ENCODE measurements at places on chromosomes 7 and 10.

- no peak for DNase-seq
These were observed 65.5 kb downstream of the TNS3 start for GRCh38 chr7:47516386-47516785.

DNA sequence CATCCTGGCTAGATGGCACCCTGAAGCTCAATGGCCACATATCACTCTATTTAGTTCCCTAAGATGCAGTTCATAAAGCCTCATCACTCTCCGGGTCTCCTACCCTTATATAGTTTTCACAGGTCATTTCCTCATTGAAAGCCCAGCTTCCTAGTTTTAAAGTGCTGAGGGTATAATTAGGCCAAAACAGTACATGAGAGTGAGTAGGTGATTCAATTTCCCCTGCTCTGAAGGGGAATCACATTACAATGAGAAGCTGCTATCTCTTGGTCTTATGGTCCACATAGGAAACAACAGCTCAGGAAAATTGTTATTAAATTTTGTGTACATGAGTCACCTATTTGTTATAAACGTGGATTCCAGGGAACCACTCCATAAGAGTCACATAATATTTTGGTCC is 162.0 kb downstream of the SEMA3E start:
- DNase-seq, result no peak

GRCh38 chr7:141242568-141242967 is 168.7 kb downstream of the TMEM178B start:
- no peak for DNase-seq

DNA sequence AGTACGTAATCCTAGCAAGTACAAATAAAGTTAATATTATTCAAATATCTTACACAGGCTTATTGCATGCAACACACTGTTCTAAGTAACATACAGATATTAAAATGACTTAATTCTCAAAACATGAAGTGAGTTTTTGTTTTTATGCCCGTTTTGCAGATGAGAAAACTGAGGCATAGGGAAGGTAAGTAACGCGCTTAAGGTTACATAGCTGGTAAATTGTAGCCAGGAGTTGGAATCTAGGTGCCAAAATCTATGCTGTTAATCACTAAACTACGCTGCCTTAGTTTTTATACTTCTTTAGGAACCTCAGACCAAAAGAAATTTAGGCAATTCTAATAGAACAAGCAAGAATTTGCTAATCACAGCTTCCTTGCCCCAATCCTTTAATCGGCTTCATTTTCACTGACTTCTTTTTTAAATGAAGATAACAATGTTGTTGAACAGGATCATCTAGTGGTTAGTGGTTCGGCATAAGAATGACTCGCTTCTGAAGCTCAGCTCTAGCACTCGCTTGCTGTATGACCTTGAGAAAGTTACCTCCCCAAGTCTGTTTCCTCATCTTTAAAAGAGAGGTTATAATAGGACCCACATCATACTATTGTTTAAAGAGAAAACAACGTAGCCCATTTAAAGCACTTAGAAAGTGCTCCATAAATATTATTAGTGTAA is 1.0 kb upstream of the LRRTM3 start:
- no peak for DNase-seq

- DNase-seq, result no peak
These were observed 304.5 kb downstream of the WDR37 start for GRCh38 chr10:1360558-1361164.

- DNase-seq, result no peak
These were observed 783.8 kb downstream of the NXPH1 start for GRCh38 chr7:9217204-9217603.

- no peak for DNase-seq
These were observed 988 bp upstream of the EN2 start for GRCh38 chr7:155456738-155457543.

- no peak for DNase-seq
These were observed 5.4 kb downstream of the KIF11 start for GRCh38 chr10:92598321-92598720.

- no peak for DNase-seq
These were observed 45.3 kb upstream of the DKK1 start for GRCh38 chr10:52268790-52269189.

- DNase-seq, result no peak
These were observed 27.6 kb downstream of the NPS start for GRCh38 chr10:127576740-127577161.

GRCh38 chr7:112930787-112931186 is 140.6 kb upstream of the TMEM168 start:
- no peak for DNase-seq

- DNase-seq, result no peak
These were observed 388.6 kb downstream of the EXOC4 start for GRCh38 chr7:133641436-133641835.

DNA sequence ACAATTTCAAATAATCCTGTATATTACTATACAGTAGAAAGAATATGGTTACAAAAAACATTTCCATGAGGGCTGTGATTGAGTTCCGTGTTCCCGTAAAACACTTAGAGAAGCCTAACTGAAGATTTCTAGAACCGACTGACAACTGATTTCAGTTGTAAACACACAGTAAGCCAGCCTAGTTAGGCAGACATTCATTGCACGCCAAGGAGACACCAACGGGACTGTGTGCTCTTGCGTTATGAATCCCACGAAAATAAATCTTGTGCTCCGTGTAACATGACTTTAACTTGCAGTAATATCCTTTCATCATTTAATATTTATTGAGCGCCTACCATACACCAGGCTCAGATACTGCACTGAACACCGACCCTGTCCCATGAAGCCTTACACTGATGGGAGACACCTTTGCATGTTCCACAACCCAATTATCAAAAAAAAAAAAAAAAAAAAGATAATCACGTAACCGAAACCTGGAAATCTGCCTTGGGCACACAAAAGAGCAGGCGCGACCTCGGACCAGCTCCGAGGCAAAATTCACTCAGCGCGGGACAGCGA is 420 bp upstream of the KLHL7 start:
- no peak for DNase-seq

- no peak for DNase-seq
These were observed 24.2 kb downstream of the UBTD1 start for GRCh38 chr10:97522937-97523336.

GRCh38 chr7:48512892-48513291 is 341.6 kb downstream of the ABCA13 start:
- DNase-seq, result no peak

- DNase-seq, result no peak
These were observed 222.2 kb upstream of the FZD1 start for GRCh38 chr7:91041901-91042484.

- DNase-seq, result no peak
These were observed 86.9 kb upstream of the KCND2 start for GRCh38 chr7:120185940-120186682.

DNA sequence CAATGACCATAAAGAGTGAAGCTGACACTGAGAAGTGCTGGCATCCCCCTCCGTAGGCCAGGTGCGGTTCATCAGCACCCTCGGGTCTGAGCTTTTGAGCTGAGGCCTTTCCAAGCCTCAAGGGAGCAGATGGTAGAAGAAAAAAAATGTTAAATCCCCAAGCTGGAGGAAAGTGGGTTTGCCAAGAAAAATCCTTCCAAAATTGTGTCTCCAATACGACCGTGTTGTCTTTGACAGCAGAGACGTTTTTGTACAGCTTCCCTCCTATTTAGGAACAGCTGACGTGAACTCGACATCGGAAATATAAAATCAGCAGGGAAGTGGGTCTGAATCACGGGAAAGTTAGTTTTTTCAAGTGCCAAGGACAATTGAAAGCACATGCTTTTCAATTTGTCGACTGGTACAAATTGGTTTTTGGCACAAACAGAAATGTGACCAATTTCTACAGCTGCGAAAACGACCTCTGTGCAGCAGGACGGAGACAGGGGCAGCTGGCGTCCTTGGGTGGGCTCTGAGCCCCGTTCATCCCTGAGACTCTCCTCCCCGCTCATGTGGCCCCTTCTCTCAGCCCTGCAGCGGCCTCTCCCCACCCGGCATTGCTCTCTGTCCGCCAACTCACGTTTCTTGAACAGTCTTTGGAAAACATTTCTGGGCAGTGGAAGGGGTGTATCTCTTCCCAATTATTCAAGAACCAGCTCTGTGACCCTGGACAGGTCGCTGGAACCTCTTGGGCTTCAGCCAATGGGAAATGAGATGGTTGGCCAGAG is 89.9 kb downstream of the PAXIP1 start:
- DNase-seq, result no peak

- DNase-seq, result no peak
These were observed 11.0 kb upstream of the ACBD5 start for GRCh38 chr10:27251554-27251953.

DNA sequence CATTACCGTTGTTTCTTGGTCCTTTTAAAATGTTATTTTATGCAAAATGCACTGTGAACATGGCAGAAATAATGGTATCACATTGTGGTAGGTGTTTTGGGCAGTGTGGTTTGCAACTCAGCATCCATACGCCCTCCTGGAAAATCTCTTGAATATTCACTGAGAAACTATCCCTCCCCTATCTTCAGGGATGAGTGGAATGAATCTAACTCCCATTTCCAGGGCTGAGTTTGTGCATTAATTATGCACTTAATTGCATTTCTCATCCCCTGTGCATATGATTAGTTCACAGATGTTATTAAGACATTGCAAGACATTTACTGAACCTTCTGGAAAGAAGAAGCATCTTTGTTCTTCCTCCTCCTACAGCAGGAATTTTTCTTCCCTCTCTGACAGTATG is 36.5 kb downstream of the CFAP43 start:
- no peak for DNase-seq

GRCh38 chr10:11164803-11165590 is 147.3 kb downstream of the CELF2 start:
- DNase-seq, result peak; percentile 51

- no peak for DNase-seq
These were observed 5.2 kb downstream of the YKT6 start for GRCh38 chr7:44206008-44206407.

DNA sequence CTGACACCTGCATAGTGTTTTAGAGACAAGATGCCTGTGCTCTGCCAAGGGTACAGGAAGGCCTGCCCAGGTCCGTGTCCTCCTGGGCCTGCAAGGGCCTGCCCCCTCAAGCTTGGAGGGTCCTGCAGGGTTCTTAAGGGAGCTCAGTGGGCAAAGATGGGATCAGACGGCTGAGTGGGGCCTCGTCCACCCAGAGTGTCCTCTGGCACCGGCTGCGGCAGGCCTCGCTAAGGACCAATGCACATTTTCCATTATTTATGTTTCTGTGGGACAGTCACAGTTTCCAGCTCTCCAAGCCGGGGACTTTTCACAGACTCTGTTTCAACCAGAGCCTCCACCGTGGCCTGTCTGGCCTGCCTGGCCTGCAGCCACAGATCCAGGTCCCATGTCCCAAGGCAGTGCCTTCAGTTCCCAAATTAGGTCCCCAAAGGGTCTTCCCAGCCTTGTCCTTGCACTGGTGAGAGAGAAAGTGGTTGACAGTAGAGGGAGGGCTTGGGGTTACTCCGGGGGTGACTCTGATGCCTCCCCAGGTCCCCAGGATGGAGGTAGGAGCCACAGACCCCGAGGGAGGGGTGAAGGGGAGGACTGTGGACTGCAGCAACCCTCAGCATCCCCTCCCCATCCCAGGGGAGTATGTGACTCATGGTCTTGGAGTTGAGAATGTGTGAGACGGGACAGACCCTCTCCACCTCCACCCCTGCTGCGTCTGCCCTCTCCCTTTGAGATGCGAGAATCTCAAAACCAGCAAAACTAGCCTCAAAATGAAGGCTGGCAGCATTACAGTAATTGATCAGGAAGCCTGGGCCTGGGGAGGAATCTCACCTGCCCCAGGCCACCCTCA is 14.8 kb downstream of the MYL10 start:
- no peak for DNase-seq

- DNase-seq, result no peak
These were observed 94.9 kb downstream of the GAD2 start for GRCh38 chr10:26311383-26311940.

DNA sequence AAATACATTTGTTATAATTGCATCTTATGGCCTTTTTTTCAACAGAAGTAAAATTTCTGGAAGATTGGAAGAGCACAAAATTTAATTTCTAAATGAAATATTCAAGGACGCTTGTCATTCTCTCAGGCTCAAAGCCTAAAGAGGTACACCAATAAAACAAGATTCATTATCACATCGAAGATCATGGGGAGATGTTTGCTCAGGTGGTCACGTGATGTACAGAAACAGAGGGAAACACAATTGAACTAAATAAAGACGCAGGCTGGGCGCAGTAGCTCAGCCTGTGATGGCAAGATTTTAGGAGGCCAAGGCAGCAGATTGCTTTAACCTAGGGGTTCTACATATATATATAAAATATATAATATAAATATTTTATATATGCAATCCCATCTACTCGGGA is 37.3 kb upstream of the TMEM254 start:
- DNase-seq, result no peak

- DNase-seq, result no peak
These were observed at the start of gene PRTFDC1 for GRCh38 chr10:24952143-24952706. TSS of gene PRTFDC1 (minus strand) at chr10:24952606. CDS start at chr10:24952575, 31 bp downstream.

GRCh38 chr10:46198516-46198915 is 88.3 kb upstream of the ANTXRL start:
- DNase-seq, result no peak

GRCh38 chr10:96097865-96098264 is 32.2 kb upstream of the ZNF518A start:
- no peak for DNase-seq

DNA sequence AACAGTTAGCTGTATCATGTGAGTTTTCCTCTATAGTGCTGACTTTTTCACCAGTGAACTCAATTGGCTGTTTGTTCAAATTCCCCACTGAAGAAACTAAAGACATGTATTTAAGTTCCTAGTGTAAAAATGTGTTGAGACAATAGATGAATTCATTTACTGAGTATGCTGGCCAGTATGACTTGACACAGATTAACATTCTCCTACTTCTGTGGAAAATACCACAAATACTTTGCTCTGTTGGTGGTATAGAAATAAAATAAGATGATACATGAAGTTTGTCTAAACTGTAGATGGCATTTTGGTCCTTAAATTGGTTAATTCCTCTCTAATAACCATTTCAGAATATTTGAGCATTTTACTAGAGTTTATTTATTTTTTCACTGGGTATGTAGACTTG is 227.7 kb upstream of the TEX47 start:
- no peak for DNase-seq

- no peak for DNase-seq
These were observed 16.4 kb downstream of the UNCX start for GRCh38 chr7:1248916-1249581.

DNA sequence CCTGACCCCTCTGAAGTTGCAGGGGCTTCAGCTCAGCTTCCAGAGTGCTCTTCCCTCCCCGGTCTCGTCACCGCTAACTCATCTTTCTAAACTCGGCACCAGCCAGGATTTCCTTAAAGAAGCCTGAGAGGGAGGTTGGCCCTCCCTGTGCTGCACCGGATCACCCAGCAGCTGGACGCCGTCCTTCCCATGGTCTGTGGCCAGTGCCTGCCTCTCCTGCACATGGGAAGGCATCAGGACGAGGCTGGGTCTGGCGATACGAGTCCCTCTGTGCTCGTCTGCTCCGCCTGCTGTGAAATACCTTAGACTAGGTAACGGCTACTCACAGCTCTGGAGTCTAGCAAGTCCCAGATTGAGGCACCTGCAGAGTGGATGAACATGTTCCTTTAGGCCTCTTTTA is 179.1 kb downstream of the ZMYND11 start:
- DNase-seq, result no peak

DNA sequence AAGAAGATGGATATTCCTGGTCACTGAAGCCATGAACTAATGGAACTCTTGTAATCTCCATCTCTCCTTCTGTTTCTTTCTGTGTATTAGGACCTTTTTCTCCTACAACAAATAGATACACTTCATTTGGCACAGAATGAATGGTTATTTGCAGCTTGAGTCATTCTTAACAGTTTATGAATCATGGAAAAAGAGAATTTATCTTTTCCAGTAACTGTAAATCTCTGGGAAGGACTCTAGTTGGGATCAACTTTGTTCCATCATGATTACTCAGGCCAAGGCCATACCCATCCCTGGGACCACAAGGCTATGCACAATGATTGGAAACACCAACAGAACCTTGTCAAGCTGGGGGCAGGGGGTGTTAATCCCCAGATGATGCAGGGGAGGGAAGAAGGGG is 36.1 kb upstream of the MDFIC start:
- no peak for DNase-seq
